ENCODE measurements at places on chromosomes 7 and 10.

GRCh38 chr10:25768167-25768566 is 165.9 kb upstream of the MYO3A start:
- DNase-seq, result no peak

- no peak for DNase-seq
Observed at GRCh38 chr10:4141471-4141870, 356.5 kb upstream of the KLF6 start.

DNA sequence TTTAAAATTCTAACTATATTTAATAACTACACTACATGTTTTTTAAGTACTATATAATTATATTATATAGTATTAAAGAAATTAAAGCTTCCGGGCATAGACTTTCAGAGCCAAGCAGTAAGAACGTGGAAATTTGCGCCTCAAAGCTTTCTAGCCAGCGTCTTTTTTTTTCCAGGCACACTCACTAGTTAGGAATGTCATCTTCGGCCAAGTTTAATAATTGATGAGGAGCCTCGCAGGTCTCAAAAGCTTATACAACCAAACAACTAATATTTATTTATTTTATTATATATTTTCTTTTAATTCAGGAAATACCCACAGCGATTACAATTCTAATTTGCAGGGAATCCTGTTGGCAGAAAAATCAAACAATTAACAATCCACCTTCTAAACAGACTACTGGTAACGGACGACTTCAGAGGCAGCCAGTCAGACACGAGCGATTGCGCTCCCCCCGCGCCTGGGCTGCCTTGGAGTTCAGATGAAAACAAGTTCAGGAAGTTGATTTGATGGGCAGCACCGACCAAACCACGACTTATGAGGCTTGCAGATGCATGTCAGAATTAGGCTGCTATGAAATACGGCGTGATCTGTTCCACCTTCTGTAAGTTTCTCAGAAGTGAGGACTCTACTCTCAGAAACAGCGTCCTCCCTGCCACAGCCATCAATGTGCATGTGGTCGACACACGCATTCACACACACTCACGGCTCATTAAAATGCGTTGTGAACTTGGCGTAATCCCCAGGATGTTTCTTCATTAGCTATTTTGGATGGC is 431.8 kb upstream of the MGMT start:
- DNase-seq, result no peak

DNA sequence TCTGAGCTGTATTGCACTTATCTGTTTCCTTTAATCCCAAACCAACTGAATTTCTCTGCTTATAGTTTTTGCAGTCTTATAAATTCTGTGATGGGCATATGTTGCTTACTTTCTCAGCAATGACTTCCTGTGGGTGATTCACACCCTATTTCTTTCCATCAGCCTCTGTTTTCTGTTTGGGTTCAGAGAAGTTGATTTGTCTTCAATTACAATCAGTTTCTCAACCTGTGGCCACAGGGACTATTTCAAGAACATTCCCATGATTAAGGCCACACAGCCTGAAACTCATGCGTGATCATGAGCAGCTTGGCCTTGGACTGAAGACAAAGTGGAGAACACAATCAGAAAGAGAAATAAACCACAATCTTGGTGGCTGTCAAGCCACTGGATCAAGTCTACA is 1174.6 kb upstream of the C7orf33 start:
- DNase-seq, result no peak

GRCh38 chr7:66380272-66380888 is 175.2 kb downstream of the TPST1 start:
- no peak for DNase-seq

Data from SW 1271 (cell line).